ENCODE measurements at places on chromosomes 2 and 18.

DNA sequence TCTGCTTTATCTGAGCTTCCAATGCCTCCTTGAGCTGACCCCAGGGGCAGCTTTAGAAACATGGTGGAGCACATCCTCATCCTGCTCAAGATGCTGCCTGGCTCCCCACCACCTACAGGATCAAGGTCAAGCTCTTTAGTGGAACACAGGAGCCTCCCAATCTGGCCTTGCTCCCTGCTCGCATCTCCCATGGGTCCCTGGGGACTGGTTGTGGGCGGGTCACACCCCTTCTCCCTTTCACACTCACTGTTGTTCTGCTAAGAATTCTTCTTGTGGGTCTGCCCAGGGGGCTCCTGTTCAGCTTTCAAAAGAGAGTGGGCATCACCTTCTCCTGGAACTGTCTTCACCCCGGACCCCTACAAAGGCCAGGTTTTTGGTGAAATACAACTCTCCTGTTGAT lies 8.4 kb upstream of the NT5DC4 start:
- DNase-seq, result no peak

DNA sequence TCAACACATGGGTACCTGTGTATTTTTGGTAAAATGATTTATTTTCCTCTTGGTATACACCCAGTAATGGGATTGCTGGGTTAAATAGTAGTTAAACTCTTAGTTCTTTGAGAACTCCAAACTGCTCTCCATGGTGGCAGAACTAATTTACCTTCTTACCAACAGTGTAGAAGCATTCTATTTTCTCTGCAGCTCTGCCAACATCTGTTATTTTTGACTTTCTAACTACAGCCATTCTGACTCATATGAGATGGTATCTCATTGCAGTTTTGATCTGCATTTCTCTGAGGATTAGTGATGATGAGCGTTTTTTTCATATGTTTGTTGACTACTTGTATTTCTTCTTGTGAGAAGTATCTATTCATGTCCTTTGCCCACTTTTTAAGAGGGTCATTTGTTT lies 180.6 kb downstream of the FSIP2 start:
- DNase-seq, result no peak

DNA sequence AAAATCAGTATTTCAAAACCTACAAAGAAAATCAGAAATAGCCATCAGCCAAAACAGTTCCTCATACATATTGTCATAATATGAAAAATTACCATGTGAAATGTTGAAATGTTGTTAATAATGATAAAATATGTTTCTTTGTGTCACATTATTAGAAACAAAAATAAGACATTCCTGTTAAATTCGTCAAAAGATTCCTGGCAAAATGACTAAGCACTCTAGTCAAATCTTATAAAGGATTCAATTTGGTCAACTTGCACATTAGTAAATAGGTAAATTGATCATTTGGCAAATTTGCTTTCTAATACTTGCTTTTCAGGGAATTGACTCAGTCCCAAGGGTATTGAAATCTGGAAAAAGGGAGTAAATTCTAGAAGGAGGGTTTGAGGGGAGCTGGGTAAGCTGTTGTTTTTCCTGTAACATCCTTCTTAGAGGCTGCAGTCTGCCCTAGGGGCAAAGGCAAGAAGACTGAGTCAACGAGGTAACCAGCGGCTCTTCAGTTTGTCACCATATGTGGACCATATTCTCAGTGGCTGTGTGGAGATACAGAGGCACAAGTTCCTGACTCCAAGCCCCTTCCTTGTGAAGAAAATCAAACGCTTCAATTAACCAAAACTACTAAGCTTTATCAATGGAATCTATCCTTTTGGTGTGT lies 482.3 kb downstream of the TNS1 start:
- no peak for DNase-seq

DNA sequence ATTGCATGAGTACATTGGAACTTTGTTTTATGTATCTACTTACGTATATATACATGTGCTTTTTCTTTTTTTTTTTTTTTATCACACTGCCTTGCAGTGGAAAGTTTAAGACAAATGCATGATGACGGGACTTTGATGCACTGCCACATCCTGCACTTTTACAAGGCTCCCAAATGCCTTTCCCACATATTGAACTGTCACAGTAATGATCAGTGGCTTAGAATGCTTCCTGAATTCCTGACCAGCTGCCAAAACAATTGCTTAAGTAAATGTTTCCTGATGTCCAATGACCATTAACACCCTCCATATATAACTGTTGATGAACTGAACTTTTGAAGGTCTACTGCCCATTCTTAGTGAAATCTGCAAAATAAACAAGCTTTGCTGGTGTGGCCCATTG lies 60.2 kb downstream of the LYPD6B start:
- DNase-seq, result no peak

DNA sequence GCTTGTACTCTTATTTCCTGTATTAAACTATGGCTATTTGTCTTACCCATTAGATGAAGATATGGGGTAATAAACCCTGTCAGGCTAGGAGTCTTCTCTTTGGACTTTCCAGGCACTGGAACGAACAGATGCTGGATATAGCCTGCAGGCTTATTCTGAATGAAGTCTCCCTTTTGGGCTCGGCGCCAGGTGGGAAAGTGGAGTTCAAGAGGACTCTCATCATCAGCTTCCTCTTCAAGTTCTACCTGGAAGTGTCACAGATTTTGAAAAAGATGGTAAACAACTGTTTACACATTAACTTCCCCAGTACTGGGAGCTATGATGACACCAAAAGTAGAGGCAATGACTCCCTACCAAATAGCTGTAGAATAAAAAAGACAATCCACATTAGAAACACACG lies 27.9 kb downstream of the AOX1 start:
- no peak for DNase-seq

Data from T-helper 17 cell (primary cell).